ENCODE measurements at places on chromosomes 3 and 15.

- DNase-seq = no peak
These were observed 176.1 kb upstream of the THBS1 start for GRCh38 chr15:39404767-39405181.

GRCh38 chr15:29822684-29823459 lies 604 bp upstream of the TJP1 start:
- DNase-seq = peak; percentile 82

- no peak for DNase-seq
These were observed 15.4 kb downstream of the CHRD start for GRCh38 chr3:184395320-184395660.

GRCh38 chr3:147864754-147865354 lies 455.7 kb downstream of the ZIC1 start:
- no peak for DNase-seq

DNA sequence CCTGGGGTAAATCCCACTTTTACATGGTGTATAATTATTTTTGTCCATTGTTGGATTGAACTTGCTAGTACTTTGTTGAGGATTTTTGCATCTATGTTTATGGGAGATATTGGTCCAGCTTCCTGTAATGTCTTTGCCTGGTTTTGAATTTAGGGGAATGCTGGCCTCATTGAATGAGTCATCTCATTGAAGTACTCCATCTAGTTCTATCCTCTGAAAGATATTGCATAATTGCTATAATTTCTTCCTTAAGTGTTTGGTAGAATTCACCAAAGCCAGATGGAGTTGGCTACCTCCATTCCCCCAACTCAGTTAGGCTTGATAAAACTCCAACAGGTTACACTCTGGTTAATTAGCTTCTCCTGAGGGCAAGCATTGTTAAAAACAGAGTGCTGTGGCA lies 237.4 kb upstream of the TGFBR2 start:
- no peak for DNase-seq

DNA sequence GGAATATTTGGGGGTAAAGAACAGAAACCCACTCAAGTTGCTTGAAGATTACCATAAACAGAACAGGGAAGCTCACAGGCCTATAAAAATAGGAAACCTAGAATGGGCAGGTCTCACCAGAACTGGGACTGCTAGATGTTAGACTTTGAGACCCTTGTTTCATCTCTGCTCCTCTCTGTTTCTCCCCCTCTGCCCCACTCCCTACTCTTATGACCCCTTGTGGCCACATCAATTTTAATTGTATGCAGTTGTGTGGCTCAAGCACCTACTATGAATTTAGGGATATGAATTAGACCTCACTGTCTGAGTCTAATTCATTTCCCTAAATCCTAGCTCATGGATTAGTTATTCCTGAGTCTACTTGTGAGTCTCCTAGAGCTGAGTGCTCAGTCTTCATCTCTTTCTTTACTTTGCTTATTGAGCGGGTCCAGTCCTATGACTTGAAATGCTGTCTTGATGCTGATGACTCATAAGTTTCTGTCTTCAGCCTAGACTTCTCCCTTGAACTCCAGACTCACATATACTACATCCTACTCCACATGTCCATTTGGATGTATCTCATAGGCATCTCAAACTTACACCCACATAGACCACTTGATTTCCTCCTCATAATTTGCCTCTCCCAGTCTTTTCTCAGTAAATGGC lies 78.7 kb downstream of the ITPR1 start:
- no peak for DNase-seq

DNA sequence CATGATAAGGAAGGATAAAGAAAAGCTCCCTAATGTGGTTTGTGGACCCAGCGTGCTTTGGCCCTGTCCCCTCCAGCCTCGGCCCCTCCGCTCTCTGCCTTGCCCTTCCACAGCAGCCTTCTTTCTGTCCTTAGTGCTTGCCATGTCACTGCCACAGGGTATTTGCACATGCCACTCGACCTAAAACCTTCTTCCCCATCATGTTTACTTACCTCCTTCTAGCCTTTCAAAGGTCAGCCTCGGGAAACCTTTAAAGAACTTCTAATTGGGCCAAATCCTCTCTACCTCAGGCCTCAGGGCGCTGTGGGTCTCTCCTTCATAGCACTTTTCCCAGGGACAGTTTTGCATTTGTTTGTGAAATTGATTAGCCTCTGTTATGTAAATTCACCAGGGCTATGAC lies 73.0 kb downstream of the SCN11A start:
- no peak for DNase-seq

DNA sequence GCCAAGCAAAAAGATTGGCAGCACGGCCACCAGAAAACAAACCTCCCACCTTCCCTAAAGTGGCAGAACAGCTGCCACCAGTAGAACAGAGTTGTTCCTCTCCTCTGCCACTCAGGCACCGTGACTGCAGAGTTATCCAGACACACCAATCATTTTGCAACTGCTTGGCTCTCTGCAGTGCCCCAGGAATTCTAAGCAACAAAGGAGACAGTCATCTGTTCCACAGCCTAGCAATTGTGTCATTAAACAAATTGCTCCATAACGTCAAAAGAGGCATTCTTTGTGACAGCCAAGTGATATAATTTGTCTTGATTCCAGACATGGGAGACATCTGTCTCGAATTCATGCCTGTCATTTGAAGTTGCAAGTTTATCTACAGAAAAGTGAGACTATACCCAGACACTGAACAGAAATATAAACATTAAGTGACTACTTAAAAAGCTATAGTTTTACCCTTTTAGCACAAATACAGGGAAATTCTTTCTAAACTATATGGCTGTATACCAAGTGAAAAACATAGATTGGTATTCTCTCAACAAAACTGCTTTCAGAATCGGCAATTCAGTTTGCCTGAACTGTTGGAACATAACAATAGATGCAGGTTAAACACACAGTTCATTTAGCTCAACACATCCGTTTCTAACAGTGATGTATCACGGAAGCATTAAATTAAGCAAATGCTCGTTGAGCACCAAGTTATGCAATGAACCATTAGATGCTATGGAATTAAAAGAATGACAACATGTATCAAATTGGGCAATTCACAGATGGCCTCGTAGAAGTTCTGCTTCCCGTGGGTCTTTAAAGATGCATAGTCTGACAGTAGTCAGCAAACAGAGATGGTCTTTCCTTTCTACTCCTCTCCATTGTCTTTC lies 281.3 kb downstream of the FGF12 start:
- DNase-seq = peak; percentile 31

DNA sequence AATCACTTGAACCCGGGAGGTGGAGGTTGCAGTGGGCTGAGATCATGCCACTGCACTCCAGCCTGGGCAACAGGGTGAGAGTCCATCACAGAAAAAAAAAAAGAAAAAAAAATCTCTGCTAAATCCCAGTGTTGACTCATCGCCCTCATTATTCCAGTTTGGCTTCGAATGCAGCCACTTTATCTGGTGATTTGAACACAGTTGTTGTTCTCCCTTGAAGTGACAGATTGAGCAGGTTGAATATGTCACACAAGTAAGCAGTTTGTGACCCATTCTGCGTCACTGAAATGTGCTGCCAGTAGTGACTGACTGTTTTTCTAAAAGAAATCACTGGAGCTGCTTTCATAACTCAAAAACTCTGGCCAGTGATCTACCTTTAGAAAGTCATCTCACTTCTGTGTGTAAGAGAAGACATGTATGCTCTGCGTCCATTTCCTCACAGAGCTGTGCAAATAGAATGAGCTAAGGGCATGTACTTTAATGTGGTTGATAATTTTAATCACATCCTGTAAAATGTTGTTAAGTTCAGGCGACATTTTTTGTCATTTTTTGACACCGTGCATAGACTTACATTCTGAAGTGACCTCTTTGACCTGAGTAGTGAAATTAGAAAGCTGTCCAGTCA lies 12.5 kb downstream of the DOCK3 start:
- no peak for DNase-seq

- DNase-seq = no peak
These were observed 135.8 kb downstream of the RPL22L1 start for GRCh38 chr3:170734043-170734734.

- DNase-seq = peak; percentile 20
These were observed 77.8 kb downstream of the EFL1 start for GRCh38 chr15:82184776-82185175.

DNA sequence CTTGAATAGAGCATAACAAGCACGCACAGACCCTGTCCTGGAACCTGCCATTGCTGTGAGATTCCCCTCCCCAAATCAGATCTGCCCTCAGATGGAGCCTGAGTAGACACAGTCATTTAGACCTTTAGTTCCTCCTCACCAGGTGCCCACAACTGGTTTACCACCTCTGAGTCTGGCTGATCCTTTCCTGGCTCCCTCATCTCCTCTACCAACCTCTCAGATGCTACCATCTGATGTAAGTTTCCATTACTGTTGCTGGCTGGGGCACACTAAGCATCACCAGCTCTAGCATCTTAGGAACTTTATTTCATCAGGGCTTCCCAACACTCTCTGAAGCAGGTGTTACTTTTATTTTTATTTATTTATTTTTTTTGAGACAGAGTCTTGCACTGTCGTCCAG lies 288.3 kb downstream of the TLE3 start:
- DNase-seq = no peak

GRCh38 chr15:83092309-83092976 lies 15.0 kb upstream of the TM6SF1 start:
- DNase-seq = peak; percentile 35

DNA sequence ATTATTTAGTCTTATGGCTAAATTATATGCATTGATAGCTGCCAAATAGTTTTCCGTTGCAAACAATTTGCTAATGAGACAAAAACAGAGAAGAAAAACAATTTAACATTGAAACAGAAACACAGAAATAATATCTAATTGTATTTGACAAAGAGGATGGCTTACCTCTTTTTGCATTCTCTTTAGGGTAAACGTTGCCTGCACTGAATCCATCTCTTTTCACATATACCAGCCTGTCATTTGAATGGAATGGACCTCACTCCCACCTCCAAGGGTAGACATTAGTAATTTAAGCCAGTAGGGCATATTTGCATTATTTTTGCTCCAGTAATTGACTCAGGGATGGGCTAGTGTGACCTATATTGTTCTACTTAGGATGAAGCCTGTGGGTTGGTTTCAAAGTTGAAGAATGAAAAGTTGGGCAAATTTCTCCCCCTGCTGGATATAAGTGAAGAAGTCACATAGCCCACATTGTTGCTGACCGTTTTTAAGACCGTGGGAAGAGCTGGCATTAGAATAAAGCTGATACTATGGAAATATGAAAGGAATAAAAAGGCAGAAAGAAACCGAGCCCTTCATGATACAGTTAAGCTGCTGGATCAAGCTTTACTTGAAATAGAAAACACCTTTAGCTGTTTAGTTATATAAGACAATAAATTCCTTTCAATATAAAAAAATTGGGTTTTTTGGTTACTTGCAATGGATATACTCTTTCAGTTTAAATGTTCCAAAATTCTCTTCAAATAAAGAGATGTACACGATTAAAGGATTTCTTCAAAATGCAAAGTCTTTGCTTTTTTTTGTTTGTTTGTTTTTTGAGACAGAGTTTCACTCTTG lies 26.9 kb downstream of the PIERCE2 start:
- peak; percentile 40 for DNase-seq

DNA sequence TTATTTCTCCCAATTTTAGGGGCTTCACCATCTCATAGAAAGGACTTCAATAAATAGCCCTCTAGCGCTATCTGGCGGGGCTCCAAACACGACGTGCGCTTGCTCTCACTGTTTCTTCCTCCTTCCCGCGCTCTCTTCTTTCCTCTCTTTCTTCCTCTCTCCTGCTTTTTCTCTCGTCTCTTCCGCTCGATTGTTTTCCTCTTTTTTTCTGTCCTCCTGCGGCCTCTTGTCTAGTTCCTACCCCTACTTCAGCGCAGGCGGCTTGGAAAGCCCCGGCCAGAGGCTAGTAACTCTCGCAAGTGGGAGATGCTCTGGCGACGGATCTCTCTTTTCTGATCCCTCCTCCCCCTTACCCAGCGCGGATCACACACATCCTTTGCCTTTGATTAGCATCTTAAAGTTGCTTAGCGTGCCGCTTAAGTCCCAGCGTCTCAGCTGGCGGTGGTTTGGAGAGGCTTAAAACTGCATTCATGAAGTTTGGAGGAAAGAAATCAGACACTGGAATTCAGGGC lies 6.2 kb upstream of the MEIS2 start:
- peak; percentile 20 for DNase-seq

DNA sequence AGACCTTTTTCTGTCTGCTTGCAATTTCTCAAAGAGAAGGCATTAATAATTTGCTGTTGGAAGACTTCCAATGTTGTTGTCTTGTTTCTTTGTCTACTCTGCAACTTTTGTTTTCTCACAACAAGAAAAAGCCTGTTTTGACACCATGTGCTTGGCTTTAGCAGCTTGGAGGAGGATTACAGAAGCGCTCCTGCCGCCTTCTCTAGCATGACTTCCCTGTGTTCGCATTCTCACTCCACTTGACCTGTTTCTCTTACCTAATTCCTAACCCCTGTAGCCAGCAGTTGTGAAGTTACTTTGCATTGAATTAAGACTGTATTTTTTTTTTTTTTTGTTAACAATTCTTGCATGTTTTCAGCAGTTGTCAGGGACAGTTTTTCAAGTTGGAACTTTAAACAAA lies 235.3 kb upstream of the GOLIM4 start:
- DNase-seq = no peak

GRCh38 chr3:102085431-102086176 lies 236.3 kb downstream of the NFKBIZ start:
- no peak for DNase-seq

- DNase-seq = peak; percentile 62
These were observed 28.6 kb downstream of the PLD1 start for GRCh38 chr3:171781711-171782127.

- DNase-seq = no peak
These were observed 49.0 kb downstream of the B3GNT5 start for GRCh38 chr3:183301937-183302580.

DNA sequence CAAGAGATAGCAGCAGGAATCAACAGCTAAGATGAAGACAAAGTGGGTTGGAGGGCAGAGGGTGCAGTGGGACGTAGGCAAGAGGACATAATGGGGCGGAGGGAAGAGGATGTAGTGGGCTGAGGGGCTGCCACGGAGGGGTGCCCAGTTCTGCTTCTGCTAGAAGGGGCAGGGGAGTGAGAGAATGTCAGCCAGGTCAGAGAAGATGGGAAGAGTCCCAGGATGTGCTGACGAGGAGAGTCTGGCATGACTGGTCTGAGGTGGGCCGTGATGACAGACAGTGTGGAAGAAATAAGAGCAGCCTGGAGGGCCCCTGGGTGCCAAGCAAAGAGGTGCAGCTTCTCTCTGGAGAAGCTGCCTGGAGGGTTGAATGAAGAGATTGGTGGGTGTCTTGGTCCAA lies 4.0 kb downstream of the SPSB4 start:
- DNase-seq = no peak

DNA sequence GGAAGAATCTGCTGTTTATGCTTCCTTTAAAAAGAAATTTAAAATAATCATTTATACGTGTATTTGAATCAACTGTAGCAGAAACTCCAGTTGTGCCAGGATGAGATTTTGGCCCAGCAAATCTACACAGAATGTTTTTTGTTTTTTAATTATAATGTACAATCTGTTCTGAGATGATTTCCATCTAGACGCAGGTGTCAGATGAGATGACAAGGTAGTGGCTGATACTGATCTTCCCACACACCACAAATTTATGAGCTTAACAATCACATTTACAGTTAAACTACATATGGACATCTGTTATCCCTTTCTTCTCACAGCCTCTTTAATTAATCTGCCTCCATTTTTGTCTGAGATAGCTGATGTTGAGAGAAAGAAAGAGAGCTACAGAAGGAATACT lies 23.6 kb downstream of the DCLK3 start:
- DNase-seq = no peak

All from midbrain (tissue), 1 donor.